ENCODE measurements at places on chromosomes 12 and 14.

GRCh38 chr12:128818065-128819022 lies 5.4 kb downstream of the SLC15A4 start:
- DNase-seq = no peak

GRCh38 chr12:110937104-110937641 lies 16.8 kb upstream of the MYL2 start:
- DNase-seq = no peak

DNA sequence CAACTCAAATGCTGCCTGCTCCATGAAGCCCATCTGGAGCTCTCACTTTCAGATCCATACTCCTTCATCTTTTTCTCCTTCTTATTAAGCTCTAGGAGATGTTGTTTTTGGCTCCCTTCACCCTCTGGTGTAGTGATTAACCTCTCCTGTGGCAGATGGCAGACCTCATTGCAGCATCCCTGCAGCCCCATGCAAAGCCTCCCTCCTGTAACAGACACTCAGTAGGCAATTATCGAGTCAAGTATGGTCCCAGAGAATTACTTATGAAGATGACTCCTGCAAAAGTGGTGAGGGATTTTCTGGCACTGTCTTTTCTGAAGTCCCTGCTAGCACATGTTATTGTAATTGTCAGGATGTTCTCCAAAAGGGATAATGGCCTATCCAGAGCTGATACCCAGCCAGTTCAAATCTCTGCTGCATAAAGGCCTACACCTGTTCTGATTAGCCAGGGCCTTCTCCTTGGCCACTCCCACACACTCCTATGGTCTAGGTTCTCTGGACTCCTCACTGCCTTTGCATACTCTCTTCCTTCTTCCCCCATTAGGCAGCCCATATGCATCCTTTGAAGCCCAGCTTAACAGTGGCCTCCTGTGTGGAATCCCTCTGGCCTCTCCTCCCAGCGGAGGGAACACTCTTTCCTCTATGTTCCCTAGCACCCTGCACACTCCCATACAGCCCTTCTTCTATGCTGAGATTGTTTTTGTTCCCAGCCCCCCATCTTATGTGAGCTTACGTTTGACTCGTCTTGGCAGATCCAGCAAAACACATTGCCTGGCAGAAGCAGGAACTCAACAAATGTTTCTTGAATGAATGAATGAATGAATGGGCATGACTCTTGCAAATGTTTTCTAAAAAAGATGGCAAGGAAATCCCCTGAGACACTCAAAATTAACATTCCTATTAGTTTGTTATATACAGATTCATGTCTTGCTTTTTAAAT lies 43.9 kb upstream of the MDM1 start:
- no peak for DNase-seq

DNA sequence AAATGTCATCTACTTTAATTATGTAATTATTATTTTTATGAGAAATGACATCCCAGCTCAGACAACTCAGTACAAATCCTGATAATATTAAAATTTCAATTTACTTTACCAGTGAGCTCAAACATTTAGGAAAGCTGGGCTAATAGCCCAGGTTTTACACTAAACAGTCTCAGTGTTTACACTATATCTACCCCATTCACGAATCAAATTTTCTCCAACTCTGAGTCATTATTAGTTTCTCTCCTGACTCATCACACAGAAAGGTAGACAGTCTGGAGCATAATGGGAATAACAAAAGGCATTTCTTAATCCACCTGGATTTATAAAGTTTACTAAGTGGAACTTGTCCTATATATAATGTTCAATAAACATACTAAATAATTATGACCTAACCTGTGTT lies 5.7 kb downstream of the PAWR start:
- DNase-seq = no peak

GRCh38 chr14:22627506-22628263 lies 16.5 kb downstream of the OR6J1 start:
- DNase-seq = no peak

DNA sequence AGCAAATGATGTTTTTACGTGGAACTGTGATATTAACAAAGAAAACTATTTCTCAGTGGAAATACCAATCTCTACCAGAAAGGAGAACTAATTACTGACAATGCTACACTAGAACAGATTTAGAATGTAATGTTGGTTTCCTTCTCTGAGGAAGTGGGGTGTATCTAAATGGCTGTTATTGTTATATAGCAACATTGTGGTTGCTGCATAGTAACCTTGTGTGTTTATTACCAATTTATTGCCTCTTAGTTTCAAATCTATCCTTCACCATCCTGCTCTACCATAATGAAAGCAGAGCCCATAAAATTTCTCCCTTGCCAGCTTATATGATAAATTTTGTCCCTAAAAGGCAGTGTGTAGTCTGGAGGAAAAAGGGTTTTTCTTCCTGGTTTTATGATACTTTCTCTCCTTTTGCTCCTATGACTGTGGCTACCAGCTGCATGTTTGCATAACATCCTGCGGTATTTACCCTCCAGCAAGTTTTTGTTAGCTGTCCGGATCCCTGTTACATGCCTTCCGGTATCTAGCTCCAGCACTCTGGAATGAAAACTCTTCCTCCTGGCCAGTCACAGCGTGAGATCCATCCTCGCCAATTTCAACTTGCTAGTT lies 5.7 kb upstream of the KLRK1 start:
- peak; percentile 60 for DNase-seq

- no peak for DNase-seq
Measured at GRCh38 chr12:2484141-2484776, 310.5 kb upstream of the FKBP4 start.

- no peak for DNase-seq
Measured at GRCh38 chr12:20508359-20508758, 140.0 kb downstream of the PDE3A start.

- no peak for DNase-seq
Measured at GRCh38 chr12:59240048-59240447, 319.7 kb upstream of the LRIG3 start.

DNA sequence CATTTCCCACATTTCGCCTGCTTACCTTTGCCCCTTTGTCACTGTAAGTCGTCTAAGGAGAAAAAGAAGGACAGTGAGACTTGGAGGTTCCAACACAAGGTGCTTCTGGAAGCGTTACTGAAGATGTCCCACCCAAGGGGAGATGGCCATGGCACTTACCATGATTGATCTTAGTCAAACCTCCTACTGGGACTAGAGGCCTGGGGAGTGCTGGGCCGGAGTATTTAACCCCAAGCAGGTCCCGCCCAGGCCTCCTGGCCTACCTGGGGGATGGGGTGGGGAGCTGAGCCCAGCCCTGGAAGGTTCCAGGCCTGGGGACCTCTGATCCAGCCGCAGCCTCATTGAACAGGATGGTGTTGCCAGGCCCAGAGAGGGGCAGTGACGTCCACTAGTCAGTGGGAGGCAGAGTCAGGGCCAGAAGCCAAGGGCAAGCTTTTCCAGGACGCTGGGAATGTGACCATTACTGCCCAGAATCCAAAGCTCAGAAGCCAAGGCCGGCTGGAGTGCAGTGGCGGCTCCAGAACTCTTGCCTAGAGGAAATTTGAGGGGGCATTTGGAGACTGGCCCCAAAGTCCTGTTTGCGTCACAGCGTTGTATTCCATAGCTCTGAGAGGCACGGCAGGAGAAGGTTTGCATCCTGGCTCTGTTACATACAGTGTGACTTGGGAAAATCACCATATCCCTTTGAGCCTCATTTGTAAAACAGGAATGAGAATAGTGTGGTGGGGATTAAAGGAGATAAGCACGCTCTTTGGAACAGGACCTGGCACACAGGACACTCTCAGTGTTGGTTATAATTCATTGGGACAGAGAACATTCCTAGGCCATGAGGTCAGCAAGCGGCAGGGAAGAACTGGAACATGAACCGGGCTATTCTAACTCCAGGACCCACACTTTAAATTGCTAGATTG lies at the start of gene HPD:
TSS of gene HPD (minus strand) at position 198 of the 911 bp plus-strand sequence. CDS start at position 162, 36 bp downstream.
- no peak for DNase-seq

DNA sequence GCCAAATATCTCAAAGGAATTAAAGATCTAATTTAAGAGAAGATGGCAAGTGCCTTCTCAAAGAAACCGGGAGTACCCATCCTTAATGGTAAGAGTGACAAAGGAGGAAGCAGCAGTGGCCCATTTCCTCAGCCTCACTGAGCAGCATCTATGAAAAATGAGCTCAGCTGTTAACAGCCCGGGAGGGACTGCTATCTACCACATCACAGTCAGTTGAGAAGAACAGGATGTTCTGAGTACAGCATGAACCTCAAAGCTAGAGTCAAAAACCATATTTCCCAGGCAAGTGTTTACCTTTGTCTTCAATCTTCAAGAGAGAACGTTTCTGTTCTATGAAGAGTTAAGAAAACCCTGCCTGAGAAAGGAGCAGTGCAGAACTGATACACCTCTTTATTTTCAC lies 115.0 kb downstream of the BTG1 start:
- no peak for DNase-seq

DNA sequence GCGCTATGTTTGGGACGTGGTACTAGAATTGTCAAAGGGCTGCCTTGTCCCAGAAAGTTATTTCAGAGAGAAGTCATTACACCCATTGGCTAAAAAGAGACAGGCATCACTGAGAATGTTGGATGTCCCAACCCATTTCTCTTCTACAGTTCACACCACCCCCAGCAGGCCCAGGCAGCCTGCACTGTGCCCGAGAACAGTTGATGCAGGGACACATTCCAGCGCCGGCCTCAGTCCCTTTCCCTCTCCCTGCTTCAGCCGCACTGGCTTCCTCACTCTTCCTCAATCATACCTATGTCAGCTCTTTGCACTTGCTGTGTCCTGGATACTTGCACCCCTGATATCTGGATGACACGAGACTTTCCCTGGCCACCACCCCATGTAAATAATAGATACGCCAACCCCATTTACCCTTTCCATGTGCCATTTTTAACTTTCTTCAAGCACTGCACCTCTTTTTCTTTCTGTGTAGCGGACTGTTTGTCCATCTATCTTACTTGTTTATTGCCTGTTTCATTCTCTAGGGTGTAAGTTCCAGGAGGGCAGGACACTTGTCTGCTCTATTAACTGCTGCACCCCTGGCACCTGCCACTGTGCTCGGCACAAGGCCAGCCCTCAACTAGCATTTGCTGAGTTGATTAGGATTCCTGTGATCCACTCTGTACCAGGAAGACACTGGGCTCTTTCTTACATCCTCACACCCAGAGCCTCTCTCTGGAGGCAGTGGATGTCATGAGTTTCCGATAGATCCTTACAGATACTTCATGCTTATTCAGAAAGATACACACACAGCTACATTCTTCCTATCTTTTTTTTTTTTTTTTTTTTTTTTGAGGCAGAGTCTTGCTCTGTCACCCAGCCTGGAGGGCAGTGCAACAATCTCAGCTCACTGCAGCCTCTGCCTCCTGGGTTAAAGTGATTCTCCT lies 76.6 kb upstream of the CEP83 start:
- DNase-seq = no peak

DNA sequence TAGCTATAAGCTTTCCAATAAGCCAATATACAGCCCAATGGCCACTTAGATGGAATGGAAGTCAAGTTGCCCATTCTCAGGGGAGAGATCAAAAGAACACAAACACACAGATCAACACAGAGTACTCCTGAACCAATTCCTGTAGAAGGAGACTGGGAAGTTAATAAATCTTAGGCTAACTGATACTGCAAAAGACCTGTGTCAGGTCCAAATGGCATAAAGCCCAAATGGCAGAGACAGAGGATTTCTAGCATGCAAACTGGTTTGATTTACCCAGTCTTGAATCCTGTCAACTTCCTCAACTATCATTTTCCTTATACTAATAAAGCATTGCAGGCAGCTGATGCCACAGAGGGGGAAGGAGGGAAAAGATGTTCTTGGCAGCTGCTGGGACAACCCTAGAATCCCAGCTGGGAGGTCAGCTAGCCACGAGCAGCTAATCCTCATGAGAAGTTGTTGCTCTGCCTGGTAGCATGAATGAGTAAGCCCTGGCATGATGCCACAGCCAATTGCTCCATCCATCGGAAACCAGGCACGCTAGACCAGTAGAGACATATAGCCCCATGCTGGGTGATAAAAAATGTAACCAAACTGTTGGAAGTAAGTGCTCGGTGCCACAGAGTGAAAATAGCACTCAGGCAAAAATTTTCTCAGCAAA lies 26.2 kb downstream of the ANG start:
- DNase-seq = no peak

DNA sequence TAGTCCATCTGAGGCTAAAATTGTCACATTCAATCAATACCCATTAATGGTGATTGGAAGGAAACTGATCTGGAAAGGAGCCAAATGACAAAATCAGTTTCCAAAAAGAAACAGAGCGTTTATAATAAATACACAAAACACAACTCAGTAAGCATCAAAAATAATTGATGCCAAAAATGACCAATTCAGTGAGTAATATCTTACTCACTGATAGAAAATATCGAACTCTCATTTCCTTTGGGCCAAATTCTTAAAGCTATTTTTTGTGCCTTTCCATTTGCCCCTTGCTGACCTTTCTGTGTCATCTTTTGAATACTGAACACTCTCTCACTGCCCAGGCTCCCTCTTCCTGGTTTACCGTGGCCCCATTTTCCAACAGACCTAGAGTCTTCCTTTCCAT lies 22.5 kb upstream of the ATP2B1 start:
- no peak for DNase-seq

GRCh38 chr14:69657950-69658355 lies 46.6 kb downstream of the SUSD6 start:
- no peak for DNase-seq

DNA sequence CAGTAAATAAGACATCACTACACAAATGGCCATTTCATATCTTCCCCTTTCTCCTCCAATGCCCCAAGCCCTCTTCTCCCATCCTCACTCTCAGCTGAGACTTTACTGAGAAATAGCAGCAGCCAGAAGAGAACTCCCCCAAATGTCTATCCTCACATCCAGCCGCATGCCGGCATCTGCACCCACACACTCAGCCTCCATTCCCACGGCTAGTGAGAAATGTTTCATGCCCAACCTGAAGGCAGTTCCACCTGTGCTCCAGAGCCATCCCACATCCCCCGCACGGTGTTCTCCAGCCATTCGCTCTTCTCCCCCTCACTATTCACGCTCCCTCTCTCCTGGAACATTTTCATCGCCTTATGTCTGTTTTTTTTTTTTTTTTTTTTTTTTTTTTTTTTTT lies 208.7 kb upstream of the DIO3 start:
- no peak for DNase-seq

- no peak for DNase-seq
Measured at GRCh38 chr12:1582709-1583050, 11.7 kb downstream of the FBXL14 start.

DNA sequence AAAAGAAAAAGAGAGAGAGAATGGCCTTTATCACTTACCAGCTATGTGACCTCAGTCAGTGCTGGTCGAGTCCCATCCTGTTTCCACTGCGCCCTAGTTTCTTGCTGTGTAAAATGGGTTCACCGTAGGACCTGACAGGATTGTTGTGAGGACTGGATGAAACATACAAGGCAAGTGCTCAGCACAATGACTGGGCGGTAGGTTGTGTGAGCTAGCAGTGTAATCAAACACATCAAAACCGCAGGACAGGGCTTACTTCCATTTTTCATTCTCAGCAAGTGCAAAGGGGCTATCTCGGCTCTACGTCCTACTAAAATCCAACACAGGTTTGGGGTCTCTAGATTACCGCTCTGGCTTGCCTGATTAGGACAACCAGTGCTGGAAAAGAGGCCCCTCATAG lies 36.4 kb upstream of the ATXN2 start:
- no peak for DNase-seq

- no peak for DNase-seq
Measured at GRCh38 chr14:28879573-28879996, 113.0 kb downstream of the FOXG1 start.

GRCh38 chr12:52555577-52555976 lies 2.6 kb upstream of the KRT71 start:
- DNase-seq = no peak

All from SHP77 (cell line).